Smooth muscle cell of trachea (primary cell): ENCODE measurements at places on chromosomes 2 and 18. TPM values are rescaled to one million over a fixed set of nuclear protein-coding genes. Genes with fewer than 3 reads are reported as not detected.

Gene RNU2-63P
- total RNA-seq = not detected in 2 replicates

Gene ZNF521
- total RNA-seq = 42.6 and 45.5 TPM in 2 replicates

Gene ALPP
- under 0.01 TPM in 1 of 2 replicates, not detected in the other for total RNA-seq

Gene GALR1
- total RNA-seq = under 0.01 TPM in 1 of 2 replicates, not detected in the other

Gene CNGA3
- under 0.01 and 0.17 TPM in 2 replicates for total RNA-seq

Gene PTPRM
- 43.8 and 78.6 TPM in 2 replicates for total RNA-seq

Gene GCA
- total RNA-seq = 3.8 and 7.6 TPM in 2 replicates

Gene PLGLB2
- total RNA-seq = 2.0 TPM in 1 of 2 replicates, not detected in the other

Gene CIB4
- total RNA-seq = not detected in 2 replicates

Gene DSG4
- total RNA-seq = not detected in 2 replicates

Gene PAX8
- total RNA-seq = 0.87 and 1.5 TPM in 2 replicates

Gene RDH14
- total RNA-seq = 31.1 and 33.5 TPM in 2 replicates

Gene HOXD13
- total RNA-seq = not detected in 2 replicates

Gene TMEM163
- not detected in 2 replicates for total RNA-seq

Gene SP110
- 9.8 and 13.4 TPM in 2 replicates for total RNA-seq

Gene SP5
- not detected in 2 replicates for total RNA-seq

Gene FAP
- total RNA-seq = 112 and 143 TPM in 2 replicates

Gene MLPH
- 3.1 and 18.0 TPM in 2 replicates for total RNA-seq

Gene FAM161A
- 1.3 and 2.8 TPM in 2 replicates for total RNA-seq

Gene KLHL29
- total RNA-seq = 4.2 and 13.9 TPM in 2 replicates

Gene GPR148
- total RNA-seq = not detected in 2 replicates

Gene REEP1
- 0.15 TPM in 1 of 2 replicates, not detected in the other for total RNA-seq

Gene DNAH6
- 0.17 and 0.58 TPM in 2 replicates for total RNA-seq

Gene LINC00305
- total RNA-seq = not detected in 2 replicates

Gene KCTD1
- 9.0 and 9.6 TPM in 2 replicates for total RNA-seq

Gene COLEC11
- total RNA-seq = 0.44 TPM in 1 of 2 replicates, not detected in the other

Gene BCL2
- 2.5 and 3.1 TPM in 2 replicates for total RNA-seq

Gene ATG16L1
- total RNA-seq = 28.1 and 31.0 TPM in 2 replicates
